ENCODE measurements at places on chromosomes 2 and 18. TPM values are rescaled to one million over a fixed set of nuclear protein-coding genes. Genes with fewer than 3 reads are reported as not detected.

CTNNA2 gene
- not detected for total RNA-seq

INPP5D gene
- 4.9 TPM for total RNA-seq

VIT gene
- 8.5 TPM for total RNA-seq

LHCGR gene
- 0.16 TPM for total RNA-seq

MBP gene
- total RNA-seq: 35.0 TPM

TRIM43 gene
- not detected for total RNA-seq

MAP2 gene
- 6.2 TPM for total RNA-seq

FABP1 gene
- not detected for total RNA-seq

PPIG gene
- total RNA-seq: 38.0 TPM

SERPINB3 gene
- total RNA-seq: not detected

MERTK gene
- total RNA-seq: 4.7 TPM

EVA1A gene
- total RNA-seq: 0.41 TPM

IL37 gene
- total RNA-seq: not detected

GPR45 gene
- total RNA-seq: not detected

FOXI3 gene
- total RNA-seq: not detected

CAPN14 gene
- 0.27 TPM for total RNA-seq

NCKAP5 gene
- 6.0 TPM for total RNA-seq

DCDC2C gene
- total RNA-seq: not detected

CYP1B1 gene
- 17.7 TPM for total RNA-seq

PAIP2B gene
- total RNA-seq: 76.6 TPM

FBXO15 gene
- total RNA-seq: not detected

VRK2 gene
- total RNA-seq: 20.7 TPM

UGT1A5 gene
- not detected for total RNA-seq

ITGB6 gene
- total RNA-seq: 0.99 TPM

LTBP1 gene
- total RNA-seq: 88.9 TPM

KCNE4 gene
- 3.1 TPM for total RNA-seq

RAPGEF4 gene
- 3.7 TPM for total RNA-seq

ARMC9 gene
- total RNA-seq: 3.1 TPM

DYNAP gene
- total RNA-seq: not detected

HOXD9 gene
- total RNA-seq: 0.16 TPM

CD28 gene
- total RNA-seq: 0.77 TPM

B4GALT6 gene
- total RNA-seq: 5.3 TPM

ERBB4 gene
- 8.3 TPM for total RNA-seq

SERPINB7 gene
- total RNA-seq: not detected

ACVR1C gene
- total RNA-seq: 0.36 TPM

SSB gene
- total RNA-seq: 54.8 TPM

NDUFV2 gene
- 455 TPM for total RNA-seq

NDC80 gene
- total RNA-seq: 0.55 TPM

C2orf72 gene
- total RNA-seq: 0.05 TPM

GALNT5 gene
- total RNA-seq: 0.19 TPM

FAM110C gene
- 3.3 TPM for total RNA-seq

KCNJ3 gene
- 4.2 TPM for total RNA-seq

PAX3 gene
- total RNA-seq: 0.30 TPM

TCF7L1 gene
- total RNA-seq: 7.0 TPM

Measured in left ventricle myocardium inferior (tissue), 1 donor.